ENCODE measurements at places on chromosomes 3 and 15.

DNA sequence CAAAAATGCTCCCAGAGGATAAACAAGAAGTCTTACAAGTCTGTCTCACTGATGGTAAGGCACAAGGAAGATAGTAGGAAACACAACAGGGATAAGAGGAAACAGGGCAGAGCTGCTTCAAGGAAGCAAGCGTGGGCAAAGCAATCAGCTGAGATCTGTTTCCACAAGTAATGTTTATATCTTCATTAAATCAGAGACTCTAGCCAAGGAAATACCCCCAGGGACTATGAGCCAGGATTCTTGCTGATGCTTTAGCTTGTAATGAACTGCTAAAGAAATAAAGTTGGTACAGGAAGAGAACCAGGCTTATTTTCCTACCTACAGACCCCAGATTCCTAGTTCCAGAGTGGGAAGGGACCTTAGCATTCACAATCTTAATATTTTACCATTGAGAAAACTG, 112.7 kb upstream of the C3orf80 start:
- no peak for DNase-seq

DNA sequence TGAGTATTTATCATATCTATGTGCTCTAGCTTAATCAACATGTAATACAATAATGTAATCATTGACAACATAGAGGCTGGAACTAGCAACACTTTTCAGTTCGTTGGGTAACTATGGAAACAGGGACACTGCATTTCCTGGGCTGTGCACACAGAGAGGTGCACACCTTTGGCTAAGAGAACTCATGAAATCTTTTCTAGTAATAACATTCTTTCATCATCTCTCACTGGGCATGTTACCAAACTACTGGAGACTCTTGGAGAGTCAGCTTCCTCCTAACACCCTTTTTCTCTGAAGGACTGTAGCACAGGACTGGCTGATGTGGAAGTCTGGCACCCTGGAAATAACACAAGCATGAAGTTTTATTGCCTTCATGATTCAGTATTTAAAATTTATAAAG, 135.6 kb downstream of the KCNMB2 start:
- DNase-seq = no peak

GRCh38 chr3:185981621-185982020, 43.8 kb upstream of the TRA2B start:
- DNase-seq = no peak

DNA sequence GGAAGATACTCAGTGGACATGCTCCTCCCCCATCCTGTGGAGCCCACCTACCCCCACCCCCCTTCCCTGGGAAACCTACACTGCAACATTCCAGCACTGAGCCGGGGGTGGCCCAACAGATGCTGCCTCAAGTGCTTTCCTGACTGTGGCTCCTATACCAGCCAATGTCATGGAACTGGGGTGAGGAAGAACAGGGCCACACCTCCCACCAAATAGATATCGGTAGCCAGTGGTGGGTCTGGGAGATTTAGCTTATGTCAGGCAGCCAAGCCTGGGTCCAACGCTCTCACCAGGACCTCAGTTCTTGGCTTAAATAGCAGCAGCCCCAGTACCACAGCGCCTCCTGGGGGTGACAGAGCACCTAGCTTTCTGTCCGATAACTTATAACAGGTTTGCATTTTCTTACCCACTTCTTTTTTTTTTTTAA, 30.3 kb downstream of the CDC25A start:
- peak; percentile 65 for DNase-seq

- DNase-seq = no peak
Measured at GRCh38 chr15:64949383-64950186, 37.9 kb downstream of the ANKDD1A start.

GRCh38 chr3:72021531-72021930, 236.6 kb upstream of the PROK2 start:
- DNase-seq = no peak

GRCh38 chr3:138696666-138697370, 88.2 kb downstream of the FAIM start:
- DNase-seq = no peak

DNA sequence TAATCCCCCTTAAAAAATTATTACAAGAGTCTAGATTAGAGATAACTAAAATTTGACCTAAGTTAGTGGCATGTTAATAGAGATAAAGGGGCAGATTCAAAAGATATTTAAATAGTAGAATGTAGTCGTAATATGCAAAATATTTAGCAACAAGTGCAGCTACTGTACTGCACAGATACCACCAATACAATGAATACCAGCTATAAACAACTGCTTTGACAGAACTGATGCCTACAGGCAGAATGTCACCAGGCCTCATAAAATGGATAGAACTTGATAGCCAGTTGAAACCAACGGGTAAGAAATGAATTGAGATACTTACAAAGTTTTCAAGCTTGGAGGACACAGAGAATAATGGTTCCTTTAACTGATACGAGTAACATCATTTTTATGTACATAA, 249.3 kb upstream of the VEPH1 start:
- no peak for DNase-seq

DNA sequence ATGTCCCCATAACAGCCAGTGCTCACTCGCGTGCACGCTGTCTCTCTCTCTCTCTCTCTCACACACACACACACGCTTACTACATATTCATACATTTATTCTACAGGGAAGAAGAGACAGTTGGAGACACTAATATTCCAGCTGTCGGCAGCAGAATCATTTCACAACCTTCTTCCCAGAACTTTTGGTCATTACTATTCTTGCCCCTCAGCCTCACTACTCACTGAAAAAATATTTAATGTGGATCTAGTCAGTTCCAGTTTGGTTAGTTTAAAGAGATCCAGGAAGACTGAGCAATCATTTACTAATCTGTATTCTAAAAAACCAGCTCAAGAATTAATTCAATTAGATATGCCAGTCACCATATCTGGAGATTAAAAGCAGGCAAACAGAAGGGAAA, 394.9 kb downstream of the PTPRG start:
- no peak for DNase-seq

- no peak for DNase-seq
Measured at GRCh38 chr3:2362122-2362521, 263.5 kb downstream of the CNTN4 start.

DNA sequence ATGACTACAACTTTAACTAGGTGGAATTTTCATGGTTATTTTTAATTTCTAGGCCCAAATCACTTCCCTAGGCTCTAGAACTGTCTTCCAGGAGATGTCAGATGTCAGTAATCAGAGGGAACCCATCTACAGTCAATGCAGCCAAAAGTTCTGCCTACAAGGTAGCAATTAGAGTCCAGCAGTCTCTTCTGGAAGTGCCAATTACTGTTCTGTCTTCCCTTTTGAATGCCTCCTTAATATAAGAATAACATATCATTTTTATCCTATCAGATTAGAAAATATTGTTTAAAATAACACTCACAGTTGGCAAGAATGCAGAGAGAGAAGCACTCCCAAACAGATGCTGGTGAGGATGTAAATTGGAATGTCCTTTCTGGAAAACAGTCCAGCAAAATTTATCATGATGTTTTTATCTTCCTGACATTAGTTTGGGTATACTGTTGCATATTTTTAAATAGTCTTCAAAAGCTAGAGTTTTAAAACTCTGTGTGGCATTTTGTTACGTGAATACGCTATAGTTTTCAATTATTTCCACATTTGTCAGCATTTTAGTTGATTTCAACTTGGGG, 543.7 kb downstream of the FHIT start:
- no peak for DNase-seq

DNA sequence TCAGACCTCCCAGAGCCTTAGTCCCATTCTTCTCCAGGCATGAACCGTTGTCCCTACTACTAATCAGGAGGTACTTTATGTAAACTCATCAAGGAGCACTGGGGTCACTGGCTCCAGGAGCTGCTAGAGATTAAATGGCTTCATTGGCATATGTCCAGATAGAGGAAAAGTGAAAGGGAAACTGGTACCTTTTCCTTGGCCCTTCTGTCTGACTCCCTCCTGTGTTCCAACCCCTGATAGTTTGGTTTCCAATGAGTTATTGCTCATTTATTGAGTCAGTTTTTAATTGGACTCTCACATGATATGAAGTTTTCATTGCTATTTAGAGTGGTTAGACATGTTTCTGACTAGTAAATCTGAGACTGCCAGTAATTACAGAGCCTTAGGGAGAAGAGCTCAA, 130.5 kb upstream of the BFSP2 start:
- DNase-seq = no peak

- no peak for DNase-seq
Measured at GRCh38 chr3:177476921-177477435, 279.7 kb upstream of the TBL1XR1 start.

- DNase-seq = peak; percentile 91
Measured at GRCh38 chr3:13018043-13018451, 55.2 kb downstream of the IQSEC1 start.

GRCh38 chr3:171329746-171330145, 130.5 kb downstream of the TNIK start:
- DNase-seq = peak; percentile 56

- DNase-seq = no peak
Measured at GRCh38 chr15:42143356-42143755, 13.1 kb downstream of the PLA2G4F start.

DNA sequence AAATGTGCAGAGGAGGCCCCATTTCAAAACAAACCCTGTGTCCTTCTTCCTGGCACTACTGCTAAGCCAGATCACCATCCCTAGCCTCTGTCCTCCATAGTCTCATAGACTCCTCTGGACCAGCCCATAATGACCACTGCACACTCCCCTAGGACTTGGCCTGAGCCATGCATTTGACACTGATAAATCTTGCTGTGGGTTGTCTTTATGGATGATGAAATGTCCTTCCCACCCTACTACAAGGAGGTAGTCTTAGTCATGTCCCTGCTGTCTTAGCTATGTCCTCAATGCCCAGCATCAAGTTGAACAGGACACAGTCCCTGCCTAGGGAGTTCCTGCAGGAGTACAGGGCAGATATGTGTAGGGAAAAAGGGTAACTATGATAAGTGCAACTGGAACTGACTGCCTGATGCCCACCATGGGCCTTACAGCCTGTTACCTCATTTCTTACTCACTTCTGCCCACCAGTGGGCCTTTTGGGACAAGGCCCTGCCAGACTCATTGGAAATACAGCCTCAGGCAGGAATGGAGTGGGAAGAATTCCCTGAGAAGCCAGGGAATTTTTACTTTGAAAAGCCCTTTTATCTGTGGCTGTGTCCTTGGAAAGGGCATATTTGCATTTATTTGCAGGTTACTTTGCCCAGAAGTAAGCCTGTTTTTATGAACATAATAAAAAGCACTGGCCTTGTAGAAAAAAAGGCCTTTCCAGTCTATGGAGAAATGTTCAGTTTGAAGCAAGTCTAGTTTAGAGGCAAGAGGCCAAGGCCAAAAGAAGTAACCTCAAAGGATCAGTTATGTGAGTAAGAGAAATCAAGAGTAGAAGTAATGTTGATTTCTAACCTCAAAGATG, 199.6 kb upstream of the EIF1B start:
- peak; percentile 39 for DNase-seq

Data from eye (tissue), 1 donor.